ENCODE measurements at places on chromosomes 6 and 20.

- DNase-seq = peak; percentile 86
Observed at GRCh38 chr20:38764567-38765318, 16.5 kb downstream of the ACTR5 start.

GRCh38 chr6:130377371-130377770 lies 11.6 kb downstream of the TMEM200A start:
- no peak for DNase-seq

DNA sequence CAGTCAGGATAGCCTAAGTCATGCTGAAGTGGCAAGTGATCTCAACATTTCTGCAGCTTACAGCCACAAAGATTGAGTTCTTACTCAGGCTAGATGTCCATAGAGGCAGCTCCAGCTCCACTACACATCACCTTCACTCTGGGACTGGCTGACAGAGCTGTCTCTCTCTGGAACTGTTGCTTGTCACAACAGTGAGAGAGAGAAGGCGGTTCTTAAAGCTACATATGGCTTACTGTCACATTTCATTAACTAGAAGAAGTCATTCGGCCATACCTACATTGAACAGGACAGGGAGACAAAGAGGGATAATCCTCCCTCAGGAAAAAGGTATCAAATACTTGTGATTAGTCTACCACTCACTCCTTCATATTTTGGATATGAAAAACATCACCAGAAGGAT lies 914.9 kb upstream of the FLRT3 start:
- no peak for DNase-seq

GRCh38 chr6:169499848-169500247 lies 202.0 kb downstream of the WDR27 start:
- DNase-seq = no peak

- DNase-seq = no peak
Observed at GRCh38 chr20:43092386-43093088, 97.2 kb downstream of the PTPRT start.

DNA sequence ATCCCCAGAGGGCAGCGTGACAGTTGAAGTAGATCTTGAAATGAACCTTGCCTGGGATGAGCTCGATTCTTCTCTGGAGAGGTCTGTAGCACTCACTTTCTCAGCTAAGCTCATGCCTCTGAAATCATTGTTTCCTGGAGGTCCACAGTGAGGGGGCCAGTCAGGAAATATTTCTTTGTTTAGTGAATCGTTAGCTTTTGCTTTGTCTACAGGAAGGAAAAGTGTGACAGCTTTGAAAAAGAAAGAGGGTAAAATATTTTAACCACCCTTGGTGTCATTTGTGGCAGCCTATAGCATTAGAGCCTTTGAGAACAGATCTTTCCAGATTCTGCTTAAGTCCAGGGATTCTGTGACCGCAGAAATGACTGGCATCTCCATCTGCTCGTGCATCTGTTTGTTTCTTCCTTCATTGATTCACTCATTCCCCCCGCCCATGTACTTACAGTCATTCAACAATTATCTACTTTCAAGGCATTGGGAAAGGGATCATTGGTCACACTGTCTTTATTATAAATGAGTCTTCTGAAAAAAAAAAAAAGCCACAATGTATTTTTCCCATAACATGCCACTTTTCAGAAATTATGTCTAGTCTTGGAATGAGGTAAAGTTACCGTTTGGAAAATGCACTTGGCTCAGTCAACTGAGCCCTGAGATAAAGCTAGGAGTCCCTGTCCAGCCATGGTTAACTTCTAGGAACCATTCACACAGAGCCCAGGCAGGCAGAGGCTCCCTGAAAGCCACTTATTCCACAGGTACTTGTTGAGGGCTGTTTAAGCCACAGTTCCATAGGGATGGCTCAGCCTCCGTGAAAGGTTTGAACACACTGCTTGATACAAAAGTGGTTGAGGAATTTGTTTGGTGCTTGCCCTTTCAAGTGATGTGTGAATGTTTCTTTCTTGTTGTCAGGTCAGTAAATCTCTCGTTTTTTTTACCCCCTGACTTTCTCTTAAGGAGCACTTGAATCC lies 86.0 kb downstream of the TIAM2 start:
- no peak for DNase-seq

DNA sequence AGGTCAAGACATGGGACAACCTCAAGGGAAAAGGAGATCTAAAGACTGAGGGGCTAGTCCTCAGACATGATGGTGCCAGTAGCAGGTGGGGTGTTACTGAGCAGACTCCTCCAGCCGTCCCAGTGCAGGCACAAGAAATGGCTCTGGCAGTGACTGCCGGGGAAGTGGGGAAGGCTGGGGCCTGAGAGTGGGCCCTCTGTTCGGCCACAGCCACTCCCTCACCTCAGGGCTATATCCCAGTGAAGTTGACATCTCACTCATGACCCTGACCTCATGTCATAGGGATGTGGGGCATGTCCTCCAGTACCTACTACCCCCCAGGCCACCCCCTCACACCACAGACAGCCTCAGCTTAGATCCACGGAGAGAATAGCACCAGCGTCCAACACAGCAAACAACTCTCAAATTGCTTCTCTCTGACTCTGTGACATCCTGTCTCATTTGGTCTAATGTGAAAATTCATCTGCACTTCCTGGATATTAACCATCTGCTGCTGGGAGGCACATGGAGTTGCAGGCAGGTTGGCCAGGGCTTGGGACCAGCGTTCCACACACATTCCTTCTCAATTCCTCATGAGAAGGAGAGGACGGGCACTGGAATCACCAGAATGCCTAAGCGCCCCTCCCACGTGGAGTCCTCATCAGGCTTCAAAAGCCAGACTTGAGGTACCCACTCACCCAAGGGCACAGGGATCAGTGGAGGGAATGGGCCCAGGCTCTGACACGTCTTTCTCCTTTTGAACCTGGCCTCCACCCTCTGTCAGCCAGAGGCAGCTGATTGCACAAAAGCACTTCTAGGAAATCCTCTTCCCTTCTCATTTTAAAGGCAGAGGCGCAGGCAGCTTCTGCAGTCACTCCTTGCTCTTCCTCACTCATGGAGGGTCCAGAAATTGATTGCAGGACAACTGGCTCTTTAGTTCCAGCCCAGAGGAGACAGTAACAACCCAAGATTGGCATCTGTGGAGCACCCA lies 163.6 kb upstream of the CST7 start:
- DNase-seq = no peak

- DNase-seq = peak; percentile 60
Observed at GRCh38 chr6:49550492-49551077, at the start of gene C6orf141. Gene C6orf141, plus strand, starts transcription at chr6:49550668. Its CDS starts 125 bp downstream, at chr6:49550793.

- DNase-seq = no peak
Observed at GRCh38 chr20:59123011-59123677, 40.5 kb upstream of the ZNF831 start.

- no peak for DNase-seq
Observed at GRCh38 chr6:69026243-69026642, 391.2 kb downstream of the ADGRB3 start.

DNA sequence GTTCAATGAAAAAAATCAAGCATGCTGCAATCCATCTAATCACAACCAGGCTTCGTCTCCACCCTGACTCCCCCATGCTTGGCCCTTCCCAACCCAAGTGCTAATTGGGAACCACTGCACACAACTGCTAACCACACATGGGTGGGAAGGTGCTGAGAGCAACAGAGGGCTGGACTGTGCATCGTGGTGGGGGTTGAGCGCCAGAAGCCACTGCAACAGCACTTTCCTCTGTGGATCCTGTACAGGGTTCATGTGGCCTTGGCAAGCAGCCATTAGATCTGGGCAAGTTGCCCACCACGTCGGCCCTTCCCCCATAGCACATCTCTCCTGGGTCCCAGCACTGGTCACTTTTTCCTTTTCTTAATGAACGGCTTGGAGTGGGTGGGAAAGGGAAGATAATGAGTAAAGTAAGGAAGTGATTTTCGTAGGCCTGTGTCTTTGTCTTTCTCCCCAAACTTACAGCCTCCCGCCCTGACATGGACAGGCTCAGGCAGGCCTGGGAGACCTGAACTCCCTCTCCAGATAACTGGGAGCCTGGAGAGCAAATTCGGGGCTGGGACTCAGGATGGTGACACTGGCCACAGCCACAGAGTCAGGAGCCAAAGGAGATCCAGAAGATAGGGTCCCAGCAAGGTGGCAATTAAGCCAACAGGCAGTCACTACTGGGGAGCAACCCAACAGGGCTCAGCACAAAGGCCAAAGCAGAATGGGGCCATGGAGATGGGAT lies 34.4 kb upstream of the MRPS10 start:
- no peak for DNase-seq

GRCh38 chr6:80126657-80127345 lies 20.3 kb downstream of the BCKDHB start:
- DNase-seq = no peak

- no peak for DNase-seq
Observed at GRCh38 chr6:82954937-82955577, 110.6 kb downstream of the UBE3D start.

- no peak for DNase-seq
Observed at GRCh38 chr6:27205375-27206278, 41.9 kb upstream of the PRSS16 start.

DNA sequence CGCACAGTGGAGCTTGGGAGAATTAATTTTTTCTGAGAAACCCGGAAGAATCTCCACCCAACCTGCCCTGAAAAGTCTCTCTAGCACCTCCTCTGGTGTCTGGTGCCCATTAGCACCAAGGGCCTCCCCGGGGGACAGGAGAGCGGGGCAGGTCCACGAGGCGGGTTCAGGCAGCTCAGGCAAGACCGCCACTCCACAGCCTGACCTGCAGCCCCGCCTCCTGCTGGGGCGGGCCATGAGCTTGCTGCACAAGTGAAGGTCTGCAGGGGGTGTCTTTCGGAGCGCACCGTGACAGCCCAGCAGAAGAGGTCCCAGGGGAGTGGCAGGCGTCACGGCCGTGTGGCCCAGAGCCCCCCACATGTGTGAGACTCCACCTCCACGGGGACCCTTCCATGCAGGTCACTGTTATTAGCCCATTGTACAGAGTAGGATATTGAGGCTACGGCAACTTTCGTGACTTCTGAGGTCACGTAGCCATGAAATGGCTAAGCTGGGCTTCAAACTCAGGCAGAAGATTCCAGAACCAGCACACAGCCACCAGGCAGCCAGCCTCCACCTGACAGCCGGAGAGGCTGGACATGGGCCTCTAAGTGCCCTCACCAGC lies 63.9 kb upstream of the SLCO4A1 start:
- peak; percentile 59 for DNase-seq

DNA sequence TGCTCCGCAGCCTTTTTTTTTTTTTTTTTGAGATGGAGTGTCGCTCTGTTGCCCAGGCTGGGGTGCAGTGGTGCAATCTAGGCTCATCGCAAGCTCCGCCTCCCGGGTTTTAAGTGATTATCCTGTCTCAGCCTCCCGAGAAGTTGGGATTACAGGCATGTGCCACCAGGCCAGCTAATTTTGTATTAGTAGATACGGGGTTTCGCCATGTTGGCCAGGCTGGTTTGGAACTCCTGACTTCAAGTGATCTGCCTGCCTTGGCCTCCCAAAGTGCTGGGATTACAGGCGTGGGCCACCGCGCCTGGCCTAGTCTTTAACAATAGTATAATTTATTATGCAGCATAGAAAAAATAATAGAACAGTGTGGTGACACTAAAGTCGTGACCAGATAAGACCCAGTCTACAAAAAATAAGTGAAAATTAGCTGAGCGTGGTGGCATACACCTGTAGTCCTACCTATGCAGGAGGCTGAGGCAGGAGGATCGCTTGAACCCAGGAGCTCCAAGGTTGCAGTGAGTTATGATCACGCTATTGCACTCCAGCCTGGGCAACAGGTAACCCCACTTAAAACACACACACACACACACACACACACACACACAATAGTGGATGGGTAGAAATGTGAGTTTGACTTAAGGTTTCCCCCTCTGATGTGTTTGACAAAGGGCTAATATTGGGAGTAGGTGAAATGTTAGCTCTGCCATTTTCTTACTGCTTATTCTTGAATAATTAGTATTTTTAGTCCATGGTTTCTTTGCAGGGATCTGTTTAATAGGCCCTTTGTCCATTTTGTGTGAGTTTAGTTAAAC lies 6.5 kb downstream of the PIM1 start:
- peak; percentile 32 for DNase-seq

DNA sequence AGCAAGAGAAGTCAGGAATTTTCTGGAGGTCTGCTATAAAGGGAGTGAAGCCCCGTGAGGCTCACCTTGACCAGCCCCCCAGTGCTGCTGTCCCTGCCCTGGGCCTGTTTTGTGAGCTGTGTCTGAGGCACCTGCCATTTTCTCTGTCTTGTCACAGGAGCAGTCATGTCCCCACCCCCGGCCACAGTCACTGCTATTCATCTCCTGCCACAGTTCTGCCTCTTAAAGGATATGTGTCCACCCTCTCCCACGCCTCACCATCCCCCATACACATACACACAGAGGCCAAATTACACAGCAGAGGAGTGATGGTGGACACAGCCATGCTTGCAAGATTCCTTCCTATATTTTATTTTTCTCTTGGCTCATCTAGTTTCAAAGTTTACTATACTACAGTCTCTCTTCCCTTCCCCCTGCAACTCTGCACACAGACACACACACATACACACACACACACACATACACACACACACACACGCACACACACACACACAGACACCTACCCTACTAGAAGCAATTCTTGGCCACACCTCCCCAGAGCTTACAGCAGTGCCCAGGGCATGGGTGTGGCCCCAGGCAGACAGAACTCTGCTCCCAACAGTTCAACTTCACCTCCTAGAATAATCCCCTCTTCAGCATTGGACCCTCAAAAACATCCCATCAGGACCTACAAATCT lies 68.7 kb upstream of the TAB2 start:
- peak; percentile 12 for DNase-seq

GRCh38 chr6:100504786-100505737 lies 40.3 kb upstream of the SIM1 start:
- DNase-seq = peak; percentile 20

DNA sequence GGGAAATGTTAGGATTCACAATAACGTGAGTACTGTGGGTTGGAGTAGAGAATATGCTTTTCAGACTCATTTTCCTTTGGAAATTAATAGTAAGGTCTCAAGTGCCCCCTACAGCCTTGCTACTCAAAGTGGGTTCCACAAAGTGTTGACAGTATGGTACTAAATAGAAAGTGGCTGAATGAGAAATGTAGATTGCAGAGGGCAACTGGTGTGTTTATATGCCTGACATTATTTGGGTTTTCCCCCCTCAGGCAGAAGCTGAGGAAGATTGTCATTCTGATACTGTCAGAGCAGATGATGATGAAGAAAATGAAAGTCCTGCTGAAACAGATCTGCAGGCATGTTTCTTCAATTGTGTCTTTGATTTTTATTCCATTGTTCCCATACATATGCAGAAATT lies 5.6 kb downstream of the FBXO9 start:
- no peak for DNase-seq

GRCh38 chr20:41540918-41541317 lies 77.3 kb downstream of the CHD6 start:
- DNase-seq = no peak

DNA sequence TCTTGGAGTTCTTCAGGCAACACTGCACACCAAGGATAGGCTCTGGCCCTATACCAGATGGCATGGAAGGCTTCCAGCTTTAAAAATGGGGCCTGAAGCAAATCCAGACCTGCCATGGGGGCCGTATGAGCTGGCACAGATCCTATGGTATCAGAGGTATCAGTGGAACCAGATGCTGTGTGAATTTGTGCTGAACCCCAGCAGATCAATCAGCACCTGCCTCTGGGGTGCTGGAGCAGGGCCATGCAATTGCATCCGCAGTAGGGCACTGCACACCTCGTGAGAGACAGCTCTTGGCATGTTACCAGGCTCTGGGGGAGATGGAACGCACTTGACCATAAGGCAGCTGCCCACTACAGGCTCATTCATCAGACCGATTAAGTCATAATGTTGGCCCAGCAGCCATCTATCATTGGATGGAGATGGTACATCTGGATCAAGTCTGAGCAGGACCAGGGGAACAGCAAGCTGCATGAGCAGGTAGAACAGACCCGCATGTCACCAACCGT lies 221.5 kb downstream of the MYLK4 start:
- DNase-seq = no peak

All from A549 (cell line).